ENCODE measurements at places on chromosomes 1 and 21.

DNA sequence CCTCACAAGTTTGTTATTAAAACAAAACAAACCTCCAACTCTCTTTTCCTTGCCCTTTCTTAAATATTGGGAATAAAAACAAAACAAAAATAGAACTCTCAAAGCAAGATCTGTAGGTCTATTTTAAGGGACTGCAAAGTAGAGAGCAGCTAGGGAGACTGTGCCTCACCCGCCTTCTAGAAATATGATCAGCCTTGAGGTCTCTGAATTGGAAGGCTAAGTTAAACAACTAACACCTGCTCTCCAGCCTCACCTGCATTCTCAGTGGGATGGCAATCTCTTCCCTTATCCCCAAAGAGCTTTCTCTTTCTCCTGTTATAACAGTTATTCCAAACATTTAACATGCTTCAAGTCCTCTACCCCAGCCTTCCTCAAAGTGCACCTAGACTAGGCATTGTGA lies 75.5 kb upstream of the TNR start:
- no peak for DNase-seq

DNA sequence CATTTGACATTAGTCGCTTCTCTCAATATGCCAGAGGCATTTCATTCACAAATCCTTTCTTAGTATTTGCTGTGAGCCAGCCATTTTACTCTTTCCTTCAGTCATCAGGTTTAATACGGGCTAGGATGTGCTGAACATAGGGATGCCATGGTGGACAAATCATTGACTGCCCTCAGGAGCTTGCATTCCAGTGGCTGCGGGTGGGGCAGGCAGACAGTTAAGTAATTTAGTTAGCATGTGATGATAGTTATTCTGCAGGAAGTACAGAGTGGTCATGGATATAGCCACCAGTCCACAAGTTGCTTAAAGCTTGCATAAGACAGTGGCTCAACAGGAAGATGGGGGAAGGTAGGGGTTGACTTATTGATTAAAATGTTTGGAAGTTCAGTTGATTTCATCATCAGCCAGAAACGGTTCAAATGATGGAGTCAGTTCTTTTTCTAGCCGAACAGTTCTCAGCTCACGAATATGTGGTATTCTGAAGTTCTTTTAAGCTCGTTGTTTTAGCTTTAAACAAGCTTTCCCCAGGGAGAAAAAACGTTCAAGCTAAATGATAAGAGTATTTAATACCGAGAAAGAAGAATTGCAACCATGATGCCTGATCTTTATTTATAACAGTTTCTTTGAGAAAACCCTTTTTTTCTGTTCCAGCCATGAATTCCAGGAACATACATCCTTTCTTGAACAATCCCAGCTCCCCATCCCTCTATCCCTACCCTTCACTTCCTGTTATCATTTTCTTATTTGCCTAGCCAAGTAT lies 1.4 kb downstream of the SLC22A15 start:
- no peak for DNase-seq

DNA sequence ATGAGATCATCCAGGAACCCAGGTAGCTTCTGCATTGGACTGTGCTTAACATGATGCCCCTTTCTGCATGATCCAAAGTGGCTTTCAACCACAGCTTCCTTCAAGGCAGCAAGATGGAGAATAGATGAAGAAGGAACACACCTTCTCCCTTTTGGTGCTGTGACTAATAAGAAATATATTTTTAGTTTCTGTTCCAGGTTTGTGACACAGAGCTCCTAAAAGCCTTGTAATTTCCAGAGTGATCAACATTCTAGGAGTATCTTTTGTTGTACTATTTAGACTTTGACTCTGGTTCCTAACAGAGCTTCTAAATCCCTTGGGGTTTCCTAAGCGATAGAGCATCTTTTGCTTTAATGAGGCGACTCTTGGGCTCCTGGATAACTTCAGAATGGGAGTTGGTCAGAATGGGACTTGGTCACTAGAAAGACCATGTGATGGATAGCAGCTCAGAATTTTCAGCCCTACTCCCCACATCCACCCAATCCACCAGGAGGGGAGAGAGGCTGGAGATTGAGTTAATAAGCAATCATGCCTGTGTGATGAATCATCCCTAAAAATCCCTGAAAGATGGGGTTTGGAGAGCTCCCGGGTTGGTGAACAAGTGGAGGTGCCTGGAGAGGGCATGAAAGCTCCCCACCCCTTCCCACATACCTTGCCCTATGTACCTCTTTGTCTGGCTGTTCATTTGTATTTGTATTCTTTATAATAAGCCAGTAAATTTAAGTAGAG lies 134.8 kb downstream of the FGGY start:
- DNase-seq, result no peak

DNA sequence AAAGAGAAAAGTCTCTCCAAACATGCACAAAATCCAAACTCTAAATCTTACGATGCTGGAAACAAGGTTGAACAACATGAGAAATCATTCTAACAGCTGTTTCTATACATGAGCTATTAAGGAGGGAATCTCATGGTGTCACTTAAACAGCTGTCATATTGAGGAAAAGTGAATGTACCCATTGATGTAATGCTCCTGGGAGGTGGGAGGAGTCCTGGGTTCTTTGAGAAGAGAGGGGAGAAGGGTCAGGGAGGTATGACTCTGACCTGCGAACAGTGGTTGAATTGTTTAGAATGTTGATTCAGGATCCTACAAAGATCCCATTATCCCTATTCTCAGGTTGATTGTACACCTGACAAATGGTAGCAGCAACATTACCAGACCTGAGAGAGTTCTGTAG lies 49.3 kb downstream of the ZC3H11B start:
- DNase-seq, result no peak

DNA sequence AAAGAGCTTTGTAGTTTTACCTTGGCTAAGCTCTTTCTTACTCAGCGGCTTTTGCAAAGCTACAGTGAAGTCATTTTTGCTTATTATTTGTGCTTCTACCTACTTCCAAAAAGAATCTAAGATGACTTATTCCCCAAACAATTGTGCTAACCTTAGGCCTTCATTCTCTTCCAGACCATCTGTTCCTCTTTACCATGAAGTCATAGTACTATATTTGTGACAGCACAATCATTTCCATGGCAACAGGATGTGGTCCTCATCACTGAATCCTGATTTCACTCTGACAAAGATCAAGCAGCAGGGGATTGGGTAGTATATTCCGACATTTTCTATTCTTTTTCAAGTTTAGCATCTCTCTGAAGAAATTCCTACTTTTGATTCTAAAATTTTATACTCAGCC lies 24.8 kb upstream of the NMNAT2 start:
- no peak for DNase-seq

DNA sequence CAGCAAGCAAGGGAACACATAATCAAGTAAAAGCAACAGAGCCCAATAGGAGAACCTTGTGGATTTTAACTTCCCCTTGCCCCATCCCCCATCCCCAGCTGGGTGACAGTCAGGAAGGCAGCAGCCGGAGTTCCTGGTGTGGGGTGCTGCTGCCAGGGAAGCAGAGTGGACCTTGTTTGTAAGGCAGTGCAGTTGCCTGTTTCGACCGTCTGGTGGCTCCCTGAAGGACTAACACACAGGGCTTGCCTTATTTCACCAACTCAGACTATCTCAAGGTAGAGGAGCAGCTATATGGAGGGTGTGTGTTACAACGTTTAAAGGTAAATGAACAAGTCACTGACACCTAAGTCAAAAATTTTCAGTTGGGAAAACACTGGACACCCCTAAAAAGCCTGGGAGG lies 6.6 kb downstream of the KRTAP10-8 start:
- DNase-seq, result no peak

GRCh38 chr1:118990513-118991152 lies 2.5 kb upstream of the TBX15 start:
- DNase-seq, result no peak

DNA sequence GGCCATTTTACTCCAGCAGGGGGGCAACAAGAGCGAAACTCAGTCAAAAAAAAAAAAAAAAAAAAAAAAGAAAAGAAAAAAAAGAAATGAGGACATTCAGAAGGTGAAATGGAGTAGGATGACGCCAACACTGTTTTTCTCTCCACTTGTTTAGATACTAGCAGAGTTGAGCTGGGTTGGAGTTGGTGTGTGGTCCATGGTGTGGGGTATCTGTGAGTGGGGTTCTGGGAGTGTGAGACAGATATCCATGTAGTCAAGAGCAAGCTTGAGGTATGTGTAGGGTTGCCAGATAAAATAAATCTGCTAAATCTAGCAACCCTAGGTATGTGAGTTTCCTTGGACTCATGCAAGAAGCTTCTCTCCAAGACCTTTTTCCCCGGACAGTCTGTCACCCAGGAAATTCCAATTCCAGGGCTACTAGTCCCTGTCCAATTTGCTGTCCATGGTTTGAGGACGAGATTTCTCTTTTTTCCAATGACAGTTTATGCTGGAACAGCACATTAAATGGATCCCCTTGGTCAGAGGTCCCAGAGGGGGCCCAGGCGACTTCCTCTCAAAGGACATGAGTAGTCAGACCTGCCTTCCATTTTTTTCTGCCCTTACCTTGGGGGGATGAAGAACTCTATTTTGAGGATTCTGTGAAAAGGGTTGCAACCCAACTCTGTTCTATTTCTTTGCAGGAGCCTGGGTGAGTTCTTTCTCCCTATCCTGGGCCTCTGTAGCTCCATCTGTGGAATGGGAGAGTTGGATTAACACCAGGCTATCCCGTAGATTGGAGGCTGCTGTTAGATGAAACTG lies 2.1 kb upstream of the FOXD2 start:
- DNase-seq, result no peak

DNA sequence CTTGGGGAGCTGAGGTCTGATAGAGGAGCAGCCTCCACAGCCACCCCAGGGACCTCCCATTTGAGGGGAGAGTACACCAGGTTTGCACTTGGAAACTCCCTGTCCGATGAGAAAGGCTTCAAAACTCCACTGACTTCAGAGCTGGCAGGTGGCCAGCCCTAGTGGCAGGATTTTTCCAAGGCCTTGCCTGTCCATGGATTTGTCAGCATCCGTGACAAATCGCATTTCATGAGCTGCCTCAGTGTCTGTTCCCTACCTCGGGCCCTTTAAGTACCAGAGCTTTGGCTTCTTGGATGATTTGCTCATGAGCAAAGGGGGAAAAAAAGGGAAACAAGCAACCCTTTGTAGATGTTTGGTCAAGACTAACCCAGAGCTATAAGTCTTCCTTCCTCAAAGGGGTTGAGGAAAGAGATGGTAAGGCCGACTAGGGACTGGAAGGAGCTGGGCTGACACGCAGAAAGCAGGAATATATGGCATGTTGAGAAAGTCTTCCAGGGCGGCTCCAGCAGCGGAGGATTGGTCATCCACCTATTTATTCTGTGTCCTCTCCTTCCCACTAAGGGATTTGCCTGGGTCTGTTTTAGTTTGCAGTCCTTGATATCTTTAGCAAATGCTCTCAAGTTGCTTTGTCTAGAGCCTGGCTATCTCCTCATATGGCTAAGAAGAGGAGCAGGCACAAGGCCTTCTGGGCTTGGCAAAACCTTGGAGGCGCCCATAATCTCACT lies 2.7 kb upstream of the HSPG2 start:
- DNase-seq, result no peak

DNA sequence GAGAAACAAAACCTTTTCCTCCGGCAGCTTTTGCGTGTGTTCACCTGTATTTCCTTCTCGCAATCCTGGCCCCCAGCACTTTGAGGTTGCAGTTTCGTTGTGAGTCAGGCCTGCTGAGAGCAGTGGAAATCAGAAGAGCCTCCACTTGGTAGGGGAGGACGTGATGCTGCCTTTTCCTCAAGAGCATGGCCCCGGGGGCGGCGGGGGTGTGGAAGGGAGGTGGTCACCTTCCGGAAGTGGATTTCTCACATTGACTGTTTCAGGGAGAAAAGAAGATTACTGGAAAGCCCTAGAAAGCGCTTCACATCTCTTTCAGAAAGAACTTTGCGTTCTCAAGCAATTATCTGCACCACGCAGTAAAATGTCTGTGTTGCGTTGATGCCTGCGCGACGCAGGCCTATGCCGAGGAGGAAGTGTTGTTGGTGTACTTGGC lies 12.2 kb upstream of the IL10 start:
- peak; percentile 76 for DNase-seq

DNA sequence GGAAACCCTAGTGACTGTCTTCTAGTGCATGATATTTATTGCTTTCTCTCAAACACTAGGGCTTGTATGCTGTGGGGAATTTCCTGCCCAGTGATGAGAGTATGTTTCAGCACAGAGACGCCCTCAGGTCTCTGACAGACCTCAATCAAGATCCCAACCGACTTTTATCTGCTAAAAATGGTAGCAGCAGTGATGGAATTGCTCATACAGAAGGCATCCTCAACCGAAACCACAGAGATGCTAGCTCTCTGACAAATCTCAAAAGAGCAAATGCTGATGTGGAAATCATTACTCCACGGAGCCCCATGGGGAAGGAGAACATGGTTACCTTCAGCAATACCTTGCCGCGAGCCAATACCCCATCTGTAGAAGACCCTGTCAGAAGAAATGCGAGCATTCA lies 41.3 kb downstream of the PLPPR4 start:
- no peak for DNase-seq

GRCh38 chr1:215776336-215776735 lies 209.2 kb downstream of the KCTD3 start:
- no peak for DNase-seq

DNA sequence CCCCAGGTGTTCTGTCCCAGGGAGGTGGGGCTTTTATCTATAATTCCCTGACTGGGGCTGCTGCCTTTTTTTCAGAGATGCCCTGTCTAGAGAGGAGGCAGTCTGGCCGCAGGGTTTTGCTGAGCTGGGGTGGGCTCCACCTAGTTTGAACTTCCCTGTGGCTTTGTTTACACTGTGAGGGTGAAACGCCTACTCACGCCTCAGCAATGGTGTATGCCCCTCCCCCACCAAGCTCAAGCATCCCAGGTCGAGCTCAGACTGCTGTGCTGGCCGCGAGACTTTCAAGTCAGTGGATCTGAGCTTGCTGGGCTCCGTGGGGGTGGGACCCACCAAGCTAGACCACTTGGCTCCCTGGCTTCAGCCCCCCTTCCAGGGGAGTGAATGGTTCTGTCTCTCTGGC lies 124.3 kb downstream of the CENPF start:
- DNase-seq, result no peak

DNA sequence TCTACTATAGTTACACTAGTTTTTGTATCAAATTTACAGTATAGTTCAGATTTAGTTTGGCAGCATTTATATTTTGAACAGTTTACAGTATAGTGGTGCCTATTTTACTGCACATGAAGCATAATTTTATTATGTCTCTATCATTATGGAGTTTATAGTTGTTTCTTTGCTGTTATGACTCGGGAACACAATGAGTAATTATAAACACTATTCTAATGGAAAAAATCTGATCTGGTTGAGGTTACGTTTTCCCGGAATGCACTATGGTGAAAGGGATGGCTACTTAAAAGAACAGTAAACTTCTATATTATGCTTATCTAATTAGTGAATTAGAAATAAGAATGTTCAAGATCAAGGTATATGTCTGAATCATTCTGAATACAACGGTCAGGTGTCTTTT lies 10.6 kb downstream of the LCA5L start:
- no peak for DNase-seq

DNA sequence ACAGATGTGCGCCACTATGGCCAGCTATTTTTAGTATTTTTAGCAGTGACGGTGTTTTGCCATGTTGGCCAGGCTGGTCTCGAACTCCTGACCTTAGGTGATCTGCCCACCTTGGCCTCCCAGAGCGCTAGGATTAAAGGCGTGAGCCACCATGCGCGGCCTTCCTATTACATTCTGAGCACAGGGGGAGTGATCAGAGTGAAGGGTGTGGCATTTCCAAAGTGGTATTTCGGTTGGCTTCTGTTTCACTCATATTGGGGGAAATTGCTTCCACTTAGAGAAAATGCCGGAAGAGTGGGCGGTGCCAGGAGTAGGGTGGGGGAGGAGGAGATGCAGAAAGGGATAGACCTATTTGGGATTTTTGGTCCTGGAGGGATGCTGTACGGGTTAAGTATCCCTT lies 4.3 kb downstream of the PIK3CD start:
- no peak for DNase-seq

GRCh38 chr1:109198745-109199144 lies 15.0 kb upstream of the SARS1 start:
- no peak for DNase-seq
